ENCODE measurements at places on chromosomes 1 and 21.

- DNase-seq, result no peak
Measured at GRCh38 chr1:45526135-45526644, 4.5 kb upstream of the PRDX1 start.

GRCh38 chr1:37821481-37821880 lies 13.5 kb upstream of the YRDC start:
- no peak for DNase-seq

- no peak for DNase-seq
Measured at GRCh38 chr1:190172651-190173430, 304.8 kb downstream of the BRINP3 start.

DNA sequence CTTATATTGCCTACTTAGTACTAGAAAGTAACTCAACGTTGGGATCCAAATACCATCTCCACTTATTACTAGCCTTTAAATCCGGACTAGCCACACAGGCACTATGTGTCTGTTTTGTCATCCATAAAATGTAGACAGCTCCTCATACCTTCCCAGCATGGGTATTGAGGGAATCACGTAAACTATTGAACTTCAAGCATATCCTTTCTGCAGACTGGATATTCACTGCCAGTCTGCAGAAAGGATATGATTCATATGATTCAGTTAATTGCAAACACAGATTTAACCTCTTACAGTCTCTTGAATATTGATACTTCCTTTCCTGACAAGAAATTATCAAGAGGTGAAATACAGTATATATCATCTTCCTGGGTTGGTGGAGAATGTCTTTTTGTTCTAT lies 186.0 kb downstream of the LEPR start:
- no peak for DNase-seq

GRCh38 chr1:198686069-198686728 lies 47.4 kb downstream of the PTPRC start:
- no peak for DNase-seq

DNA sequence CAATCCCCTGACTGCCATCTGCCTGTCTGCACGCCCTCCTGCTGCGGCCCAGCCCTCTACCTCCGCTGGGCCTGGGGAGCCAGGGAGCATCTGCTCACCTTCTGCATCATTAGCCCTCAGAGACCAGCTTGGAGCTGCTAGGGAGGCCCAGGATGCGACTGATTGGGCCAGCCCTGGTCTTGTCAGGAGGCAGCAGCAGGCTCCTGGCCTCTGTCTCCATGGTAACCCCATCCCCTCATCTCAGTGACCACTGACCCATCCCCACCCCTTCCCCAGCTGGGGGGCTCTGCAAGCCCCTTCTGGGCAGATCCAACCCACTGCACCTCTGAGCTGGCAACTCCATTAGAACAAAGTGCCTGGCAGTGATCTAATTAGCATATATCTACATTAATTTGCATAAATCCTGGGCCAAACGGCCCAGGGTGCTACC lies 37.7 kb downstream of the NKAIN1 start:
- no peak for DNase-seq

GRCh38 chr21:30718239-30718909 lies at the start of gene KRTAP21-3:
Gene KRTAP21-3, minus strand, starts transcription at chr21:30718777. Its CDS starts 18 bp downstream, at chr21:30718759.
- no peak for DNase-seq

Data from stimulated activated CD8-positive, alpha-beta memory T cell treated with anti-CD3 and anti-CD28 coated beads, Interleukin-7, amount 100 ng/mL, for 24 hours (primary cell).